ENCODE measurements at places on chromosomes 5 and 9.
A peak's percentile ranks its signal among the peaks of the same experiment; 100 is the strongest.

GRCh38 chr5:143021595-143021994 is 251.4 kb downstream of the ARHGAP26 start:
- DNase-seq = no peak

- no peak for DNase-seq
Observed at GRCh38 chr5:40217553-40217952, 462.2 kb upstream of the PTGER4 start.

- DNase-seq = no peak
Observed at GRCh38 chr5:131462454-131462853, 172.6 kb downstream of the RAPGEF6 start.

GRCh38 chr9:36848946-36849345 is 185.1 kb downstream of the PAX5 start:
- DNase-seq = no peak

DNA sequence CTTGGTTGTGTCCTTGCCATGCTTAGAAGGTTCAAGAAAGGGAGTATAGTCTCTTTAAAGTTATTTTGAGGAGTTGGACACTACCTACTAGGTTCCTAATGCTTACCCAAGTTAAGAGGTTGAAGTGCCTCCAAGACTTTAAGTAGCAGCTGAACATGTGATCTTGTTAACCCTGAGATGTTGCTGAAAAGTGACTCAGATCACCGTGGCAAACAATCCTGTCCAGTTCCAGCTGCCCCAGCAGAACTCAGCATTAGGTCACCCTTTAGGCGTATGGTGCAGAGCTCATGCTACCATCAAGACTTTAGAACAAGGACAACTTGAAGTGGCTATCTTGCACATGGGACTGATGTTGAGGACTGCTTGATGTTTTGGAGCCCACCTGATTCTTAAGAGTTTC is 22.5 kb downstream of the ZNF462 start:
- DNase-seq = no peak

GRCh38 chr5:148491015-148491792 is 107.4 kb downstream of the FBXO38 start:
- DNase-seq = no peak

- no peak for DNase-seq
Observed at GRCh38 chr5:168469816-168470215, 16.5 kb upstream of the RARS1 start.

GRCh38 chr5:152607401-152608160 is 202.5 kb upstream of the NMUR2 start:
- no peak for DNase-seq

DNA sequence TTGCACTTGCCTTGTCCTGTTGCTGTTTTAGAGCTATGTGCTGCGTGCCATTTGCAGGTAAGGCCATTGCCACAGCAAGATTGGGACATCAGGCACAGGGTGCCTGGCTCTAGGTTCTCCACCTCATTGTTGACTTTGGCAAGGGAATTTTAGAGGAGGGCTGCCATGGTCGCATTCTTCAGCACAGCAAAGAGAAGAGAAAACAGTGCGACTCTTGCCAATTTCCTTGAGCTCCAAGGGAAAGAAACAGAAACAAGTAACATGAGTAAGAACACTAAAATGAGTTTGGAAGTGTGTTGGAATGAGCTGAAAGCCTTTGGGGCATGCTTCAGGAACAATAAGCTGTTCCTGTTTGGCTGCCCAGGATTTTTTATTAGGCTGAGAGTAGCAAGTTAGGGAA is 188.1 kb upstream of the IL12B start:
- DNase-seq = no peak

GRCh38 chr9:71748280-71748743 is 20.0 kb downstream of the CEMIP2 start:
- no peak for DNase-seq

GRCh38 chr9:134962973-134963364 is 45.3 kb upstream of the FCN1 start:
- DNase-seq = no peak

DNA sequence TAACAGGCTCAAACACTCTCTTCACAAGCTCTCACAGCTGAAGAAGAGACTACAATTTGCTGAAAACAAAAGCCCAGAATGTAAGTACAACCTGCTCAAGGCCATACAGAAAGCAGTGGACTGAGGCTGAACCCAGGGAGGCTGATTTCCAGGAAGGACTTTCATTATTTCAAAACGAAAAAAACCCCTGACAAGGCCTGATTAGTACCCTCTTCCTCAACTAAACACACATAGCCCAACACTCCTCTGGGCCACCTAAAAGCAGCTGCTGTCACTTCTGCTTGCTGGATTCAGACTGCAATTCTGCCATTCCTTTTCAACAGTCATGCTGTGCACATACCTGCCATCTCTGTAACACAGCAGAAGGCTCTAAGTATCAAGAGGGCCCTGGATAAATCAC is 18.2 kb downstream of the NRG2 start:
- no peak for DNase-seq

- no peak for DNase-seq
Observed at GRCh38 chr9:135185060-135185459, 97.6 kb downstream of the OLFM1 start.

- no peak for DNase-seq
Observed at GRCh38 chr5:50593681-50594080, 72.8 kb upstream of the PARP8 start.

DNA sequence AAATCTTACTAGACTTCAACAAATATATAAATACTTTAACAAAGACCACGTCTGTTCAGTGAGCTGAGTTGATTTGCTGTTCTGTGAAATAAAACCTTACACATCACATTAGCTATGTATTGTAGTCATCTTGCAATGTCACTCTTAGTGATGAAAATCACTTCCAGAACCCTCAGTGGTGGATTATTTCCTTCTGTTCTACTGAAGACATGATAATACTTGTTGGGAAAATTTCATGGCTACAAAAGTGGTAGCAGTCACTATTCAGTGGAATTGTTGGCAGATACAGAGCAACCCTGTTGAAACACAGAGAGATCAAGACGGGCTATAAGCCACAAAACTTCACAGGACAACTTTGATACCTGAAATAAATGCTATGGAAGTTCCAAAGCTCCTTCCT is 26.7 kb upstream of the FAM169A start:
- no peak for DNase-seq

- no peak for DNase-seq
Observed at GRCh38 chr5:83553000-83553486, 81.5 kb downstream of the VCAN start.

DNA sequence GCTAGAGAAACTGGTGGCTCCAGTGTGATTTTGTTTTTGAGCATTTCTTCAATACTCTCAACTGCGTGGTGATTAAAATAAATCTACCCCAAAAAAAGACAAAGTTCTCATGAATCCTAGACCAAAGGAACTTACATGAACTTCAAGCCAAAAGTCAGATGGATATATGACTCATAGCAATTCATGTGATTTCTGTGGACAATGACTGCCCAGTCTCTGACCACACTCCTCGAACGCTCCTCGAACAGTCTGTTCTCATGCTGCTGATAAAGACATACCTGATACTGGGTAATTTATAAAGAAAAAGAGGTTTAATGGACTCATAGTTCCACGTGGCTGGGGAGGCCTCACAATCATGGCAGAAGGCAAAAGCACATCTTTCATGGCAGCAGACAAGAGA is 46.4 kb upstream of the CEP78 start:
- no peak for DNase-seq

DNA sequence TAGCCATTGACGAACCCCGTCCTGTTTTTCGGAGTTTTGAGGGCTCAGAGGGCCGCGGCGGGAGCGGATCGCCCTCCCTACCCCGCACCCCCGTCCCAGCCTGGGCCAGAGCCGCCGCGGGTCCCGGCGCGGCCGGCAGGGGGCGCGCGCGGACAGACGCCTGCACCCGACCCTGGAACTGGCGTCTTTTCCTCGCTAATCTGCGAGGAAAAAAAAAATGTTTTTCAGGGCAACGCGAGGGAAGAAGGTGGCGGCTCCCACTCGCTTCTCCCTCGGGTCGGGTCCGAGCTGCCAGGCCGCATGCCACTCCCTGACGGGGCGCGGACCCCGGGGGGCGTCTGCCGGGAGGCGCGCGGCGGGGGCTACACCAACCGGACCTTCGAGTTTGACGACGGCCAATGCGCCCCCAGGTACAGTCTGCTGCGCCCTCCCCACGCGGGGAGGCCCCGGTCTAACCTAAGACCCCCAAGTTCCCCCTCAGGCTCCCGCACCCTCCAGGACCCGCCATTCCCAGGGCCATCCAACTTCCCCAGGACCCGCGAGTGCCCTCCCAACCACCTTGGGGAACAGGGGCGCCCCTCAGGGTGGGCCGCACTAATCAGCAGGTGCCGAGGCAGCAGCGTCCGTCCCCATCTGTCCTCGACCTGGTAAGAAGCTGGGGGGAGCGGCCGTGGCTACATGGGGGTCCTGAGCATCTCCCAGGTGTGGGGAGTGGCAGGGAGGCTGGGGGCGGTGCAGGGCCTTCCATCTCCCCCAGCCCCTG is at the start of gene KCNT1:
KCNT1 (plus strand) TSS at position 227 of the 763 bp plus-strand sequence; CDS start at position 301, 74 bp downstream.
- peak; percentile 4 for DNase-seq

DNA sequence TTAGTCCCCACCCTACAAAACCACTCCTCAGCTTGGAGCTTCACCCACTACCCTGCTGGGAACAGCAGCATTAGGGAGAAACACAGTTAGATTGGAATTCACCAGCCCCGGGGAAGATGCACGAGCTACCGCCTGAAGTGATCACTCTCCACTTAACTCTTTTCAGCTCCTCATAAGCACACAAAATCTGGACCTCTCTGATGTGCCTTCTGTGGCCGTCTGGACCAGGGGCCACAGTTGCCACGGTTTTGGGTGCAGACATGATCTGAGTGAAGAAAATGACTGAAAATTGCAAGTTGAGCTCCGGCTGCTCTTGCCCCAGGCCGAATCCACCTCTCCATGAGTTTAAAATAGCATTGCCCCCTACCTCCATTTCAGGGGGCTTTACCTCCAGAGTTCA is 95.2 kb downstream of the TENT4A start:
- no peak for DNase-seq

DNA sequence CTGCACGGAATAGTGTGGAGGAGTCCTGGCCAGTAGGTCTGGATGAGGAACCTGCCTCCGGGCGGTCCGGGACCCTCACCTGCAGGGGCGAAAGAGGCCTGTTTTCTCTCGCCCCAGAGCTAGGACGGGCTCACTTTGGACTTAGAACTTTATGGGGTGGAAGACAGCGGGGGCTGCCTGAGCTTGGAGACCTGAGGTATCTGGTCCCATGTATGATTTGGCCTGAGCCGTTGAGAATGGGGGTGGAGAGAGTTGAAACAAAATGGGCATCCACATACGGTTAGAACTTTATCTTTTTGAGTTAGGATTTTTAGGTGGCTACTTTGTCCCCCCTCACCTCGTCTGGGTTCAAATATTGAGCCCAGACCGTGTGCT is 681 bp upstream of the ETF1 start:
- DNase-seq = no peak

GRCh38 chr9:18020121-18020745 is 441.4 kb downstream of the SH3GL2 start:
- no peak for DNase-seq

DNA sequence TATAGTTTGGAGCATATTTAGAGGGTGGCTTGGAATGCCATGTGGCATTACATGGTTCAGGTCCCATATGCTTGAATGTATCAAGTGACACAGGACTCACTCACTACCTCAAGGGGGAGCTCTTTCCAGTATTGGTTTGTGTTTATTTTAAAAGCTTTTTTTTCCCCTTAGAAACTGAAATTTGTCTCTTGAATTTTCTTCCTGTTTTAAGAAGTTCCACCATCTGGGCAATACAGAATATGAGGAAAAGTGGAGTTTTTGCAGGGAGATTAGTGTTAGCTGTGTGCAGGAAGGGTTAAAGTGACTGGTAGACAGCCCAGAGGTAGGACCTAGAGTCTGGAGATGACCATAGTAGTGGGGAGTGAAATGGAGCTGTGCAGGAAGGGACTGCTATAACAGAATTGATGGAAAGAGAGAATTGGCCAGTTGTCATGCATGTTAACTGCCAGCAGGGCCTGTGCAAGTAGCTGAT is 36.6 kb downstream of the CTNNA1 start:
- DNase-seq = no peak

DNA sequence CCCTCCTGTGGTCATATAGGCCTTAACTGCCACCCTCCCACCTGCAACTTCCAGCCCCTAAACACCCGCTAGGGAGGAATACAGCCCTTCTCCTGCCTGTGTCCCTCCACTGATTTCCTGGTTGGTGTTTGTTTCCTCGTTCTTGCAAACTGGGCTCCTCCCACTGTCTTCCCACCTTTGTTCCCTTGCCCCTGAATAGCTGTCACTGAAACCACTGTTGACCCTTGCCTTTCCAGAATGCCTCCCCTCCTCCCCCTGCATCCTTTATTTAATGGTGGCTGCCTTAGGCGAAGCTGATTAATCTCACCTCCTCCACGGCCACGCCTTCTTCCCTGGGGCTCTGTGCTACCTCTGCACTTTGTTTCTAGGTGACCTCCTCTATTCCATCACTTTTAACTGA is 626.7 kb downstream of the BNC2 start:
- no peak for DNase-seq

DNA sequence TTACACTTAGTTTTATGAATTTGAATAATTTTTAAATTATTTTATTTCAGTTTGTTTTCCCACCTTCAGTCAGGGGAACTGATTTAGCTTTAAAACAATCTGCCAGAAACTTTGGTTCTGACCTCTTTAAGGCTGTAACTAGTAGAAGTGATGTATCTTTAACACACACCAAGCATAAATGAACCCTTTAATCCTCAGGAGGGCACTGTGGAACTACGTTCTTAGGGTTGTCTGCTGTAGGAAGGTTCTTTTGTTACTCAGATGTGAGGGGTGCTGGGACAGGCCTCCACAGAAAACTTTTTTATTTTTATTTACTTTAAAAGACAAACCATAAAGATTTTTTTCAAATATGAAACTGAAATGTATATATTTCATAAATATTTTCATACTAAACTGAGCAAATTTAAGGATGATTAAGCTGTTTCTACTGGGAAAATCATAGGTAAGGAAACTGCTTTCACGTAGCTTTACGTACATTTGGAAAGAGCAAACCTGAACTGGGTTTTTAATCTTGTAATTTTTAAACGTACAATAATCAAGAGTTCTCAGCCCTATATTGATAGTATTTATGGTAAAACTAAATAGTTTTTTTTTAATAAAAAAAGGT is 5.3 kb downstream of the KLF4 start:
- DNase-seq = no peak

Data from stimulated activated naive CD4-positive, alpha-beta T cell (primary cell).